ENCODE measurements at places on chromosomes 2 and 18. TPM values are rescaled to one million over a fixed set of nuclear protein-coding genes. Genes with fewer than 3 reads are reported as not detected.

- DNase-seq, result no peak
Observed at GRCh38 chr2:70523996-70524965, 29.3 kb downstream of the TGFA start.

DNA sequence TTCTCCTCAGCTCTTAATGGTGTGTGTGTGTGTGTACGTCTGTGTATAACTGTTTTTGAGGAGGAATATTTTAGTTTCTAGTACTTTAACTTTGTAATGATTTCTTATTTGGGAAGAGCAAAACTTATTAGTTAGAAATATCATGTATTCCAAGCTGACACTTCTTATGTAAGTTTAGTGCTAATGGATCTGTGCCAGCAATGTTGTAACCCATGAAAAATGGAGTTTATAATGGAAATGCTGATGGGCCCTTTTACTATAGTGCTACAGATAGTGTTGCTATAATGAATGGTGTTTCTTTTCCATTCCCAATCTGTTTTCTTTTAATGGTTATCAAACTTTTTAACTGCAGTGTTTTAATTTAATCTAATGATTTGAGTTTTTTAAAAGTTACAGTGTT, 49.8 kb upstream of the OTX1 start:
- DNase-seq, result no peak

- DNase-seq, result no peak
Observed at GRCh38 chr2:29202819-29203495, 87.7 kb downstream of the CLIP4 start.

DNA sequence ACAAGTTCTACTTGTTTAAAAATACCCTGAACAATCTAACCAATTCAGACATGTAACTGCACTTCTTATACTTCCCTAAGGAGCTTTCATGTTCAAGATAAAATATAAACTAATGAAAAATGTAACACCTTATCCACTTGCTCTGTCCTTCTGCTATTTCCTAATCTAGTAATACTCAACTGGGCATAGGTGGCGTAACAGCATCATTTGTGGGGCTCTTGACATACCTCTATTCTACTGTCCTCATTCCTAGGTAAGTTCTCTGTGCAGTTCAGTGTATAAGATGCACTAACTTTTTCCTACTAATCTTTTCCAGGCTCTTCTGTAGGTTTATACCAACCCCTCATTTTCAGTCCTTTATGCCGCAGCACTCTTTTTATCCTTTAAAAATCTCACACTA, 36.7 kb downstream of the PRKD3 start:
- no peak for DNase-seq

DNA sequence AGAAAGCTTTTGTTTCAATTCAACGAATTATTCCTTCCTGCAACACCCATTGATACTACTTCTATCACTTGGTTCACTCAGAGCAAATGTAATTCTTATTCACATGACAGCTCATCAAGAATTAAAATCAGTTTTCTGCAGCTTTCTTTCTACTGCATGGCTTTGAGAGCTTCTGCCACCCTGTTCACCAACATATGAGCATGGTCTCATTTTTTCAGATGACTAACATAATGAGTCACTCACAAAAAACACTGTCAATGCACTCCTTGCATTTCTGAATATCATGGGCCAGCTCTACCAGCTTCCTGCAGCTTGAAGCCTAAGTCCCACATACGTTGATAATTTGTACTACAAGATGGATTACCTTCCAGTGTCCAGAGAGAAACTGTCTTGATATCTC, 342.9 kb downstream of the LRATD1 start:
- no peak for DNase-seq

DNA sequence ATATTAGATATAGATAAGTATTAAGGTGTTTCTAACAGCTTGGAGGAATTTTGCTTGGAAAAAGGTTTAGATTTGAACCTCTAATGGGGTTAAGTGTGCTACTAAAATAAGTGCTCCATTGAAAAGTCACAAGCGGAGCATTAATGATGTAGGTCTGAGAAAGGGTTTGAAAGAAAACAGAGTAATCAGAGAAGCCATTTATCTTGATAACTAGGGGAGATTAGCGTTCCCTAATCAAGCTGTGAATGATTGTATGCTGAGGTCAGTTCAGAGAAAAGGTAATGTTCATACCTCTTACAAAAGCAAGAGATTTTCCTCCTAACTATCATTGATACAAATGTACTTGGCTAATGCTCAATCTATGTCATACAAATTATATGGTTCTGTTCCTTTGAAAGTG, 1.5 kb downstream of the ARHGAP25 start:
- DNase-seq, result no peak

- no peak for DNase-seq
Observed at GRCh38 chr2:118006326-118006725, 7.5 kb downstream of the CCDC93 start.

DNA sequence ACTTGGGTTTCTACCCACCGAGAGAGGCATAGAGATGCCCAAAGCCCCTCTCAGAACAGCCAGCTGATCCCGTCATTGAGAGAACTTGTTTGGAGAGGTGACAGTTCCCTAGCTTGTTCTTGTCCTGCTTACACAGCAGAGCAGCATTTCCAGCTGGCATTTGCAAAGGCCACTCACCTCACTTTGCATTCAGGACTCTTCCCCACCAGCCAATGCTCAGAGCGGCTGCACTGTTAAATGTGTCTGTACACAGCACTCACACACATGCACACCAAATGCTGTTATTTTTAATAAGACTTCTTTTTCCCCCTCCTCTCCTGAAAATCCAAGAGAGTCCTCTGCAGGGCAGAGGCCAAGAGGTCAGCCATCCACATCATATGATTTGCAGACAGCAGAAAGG, 104.6 kb upstream of the SLC14A2 start:
- DNase-seq, result no peak

DNA sequence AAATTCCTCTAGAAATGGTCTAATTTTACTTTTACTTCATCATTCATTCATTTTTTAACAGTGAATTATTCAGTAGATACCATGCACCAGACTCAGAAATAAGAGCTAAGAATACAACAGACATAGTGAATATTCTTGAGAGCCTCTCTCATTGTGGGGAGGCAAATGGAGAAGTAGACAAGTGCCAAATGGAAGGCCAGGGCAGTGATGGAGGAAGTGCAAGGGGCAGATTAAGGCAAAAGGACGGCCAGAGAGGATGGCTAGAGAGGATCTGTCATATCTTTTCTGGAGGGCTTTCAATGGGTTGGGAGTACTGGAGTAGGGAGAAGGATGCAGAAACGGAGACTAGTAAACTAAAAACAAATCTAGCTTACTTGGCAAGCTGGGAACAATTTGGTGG, 19.0 kb upstream of the RMDN2 start:
- no peak for DNase-seq

DNA sequence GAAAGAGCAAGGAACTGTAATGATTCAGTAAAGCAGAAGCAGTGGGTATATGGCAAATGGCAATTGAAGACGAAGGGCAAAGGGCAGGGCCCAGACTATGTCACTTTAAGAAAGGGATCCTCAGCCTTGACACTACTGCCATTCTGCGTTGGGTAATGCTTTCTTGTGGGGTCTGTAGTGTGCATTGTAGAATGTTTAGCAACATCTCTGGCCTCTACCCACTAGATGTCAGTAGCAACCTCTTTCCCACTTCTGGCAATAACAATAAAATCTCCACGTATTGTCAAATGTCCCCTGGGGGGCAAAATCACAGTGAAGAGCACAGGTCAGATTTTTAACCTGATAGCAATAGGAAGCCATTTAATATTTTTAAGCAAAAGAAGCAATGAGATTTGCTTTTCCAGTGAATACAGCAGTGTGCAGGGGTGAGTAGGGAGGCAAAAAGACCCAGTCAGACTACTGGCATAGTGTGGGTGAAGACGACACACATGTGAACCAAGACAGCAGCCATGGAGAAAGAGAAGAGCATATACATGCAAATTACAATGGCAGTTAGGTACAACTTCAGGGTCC, 209.5 kb downstream of the DYM start:
- no peak for DNase-seq

- no peak for DNase-seq
Observed at GRCh38 chr18:77164763-77165485, 32.3 kb upstream of the MBP start.

- no peak for DNase-seq
Observed at GRCh38 chr2:54628418-54628817, 95.0 kb upstream of the EML6 start.

DNA sequence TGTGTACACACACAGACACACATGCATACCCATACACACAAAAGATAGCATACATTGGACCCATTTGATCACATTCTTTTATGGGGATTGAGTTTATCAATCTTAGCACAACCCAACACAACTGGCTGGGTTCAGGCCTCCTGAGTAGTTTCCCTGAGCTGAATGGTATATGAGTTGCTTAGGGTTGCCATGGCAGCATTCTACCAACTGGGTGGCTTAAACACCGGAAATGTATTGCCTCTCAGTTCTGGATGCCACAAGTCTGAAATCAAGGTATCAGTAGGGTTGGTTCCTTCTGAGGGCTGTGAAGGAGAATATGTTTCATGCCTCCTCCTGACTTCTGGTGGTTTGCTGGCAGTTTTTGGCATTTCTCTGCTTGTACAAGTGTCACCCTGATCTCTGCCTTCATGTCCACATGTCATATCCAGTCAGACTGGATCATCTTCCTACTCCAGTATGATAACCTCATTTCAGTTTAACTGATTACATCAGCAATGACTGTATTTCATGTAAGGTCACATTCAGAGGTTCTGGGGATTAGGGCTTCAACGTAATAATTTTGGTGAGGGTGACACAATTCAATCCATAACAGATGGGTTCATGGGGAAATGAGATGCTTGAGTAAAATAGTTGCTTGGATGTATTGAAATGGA, 212.7 kb downstream of the KCNE4 start:
- no peak for DNase-seq

GRCh38 chr2:71882236-71882946, 265.3 kb downstream of the CYP26B1 start:
- DNase-seq, result no peak

DNA sequence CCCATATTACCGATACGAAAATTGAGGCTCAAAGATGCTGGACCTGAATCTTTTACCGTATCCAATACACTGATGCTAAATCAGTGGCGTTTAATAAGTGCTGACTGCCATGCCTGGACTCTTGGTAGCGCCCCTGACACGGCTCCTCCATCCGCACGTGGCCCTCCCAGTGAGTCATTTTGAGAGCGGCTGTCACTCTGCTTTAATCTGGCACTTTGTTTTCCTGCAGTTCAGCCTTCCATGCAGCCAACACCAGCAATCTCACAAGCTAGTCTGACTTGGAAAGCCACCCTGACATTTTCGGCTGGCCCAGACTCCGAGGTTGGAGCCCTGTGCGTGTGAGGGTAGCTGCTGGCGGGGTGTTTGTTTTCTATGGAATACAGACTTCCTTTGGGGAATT, 155.1 kb upstream of the LMAN1 start:
- DNase-seq, result peak; percentile 75

DNA sequence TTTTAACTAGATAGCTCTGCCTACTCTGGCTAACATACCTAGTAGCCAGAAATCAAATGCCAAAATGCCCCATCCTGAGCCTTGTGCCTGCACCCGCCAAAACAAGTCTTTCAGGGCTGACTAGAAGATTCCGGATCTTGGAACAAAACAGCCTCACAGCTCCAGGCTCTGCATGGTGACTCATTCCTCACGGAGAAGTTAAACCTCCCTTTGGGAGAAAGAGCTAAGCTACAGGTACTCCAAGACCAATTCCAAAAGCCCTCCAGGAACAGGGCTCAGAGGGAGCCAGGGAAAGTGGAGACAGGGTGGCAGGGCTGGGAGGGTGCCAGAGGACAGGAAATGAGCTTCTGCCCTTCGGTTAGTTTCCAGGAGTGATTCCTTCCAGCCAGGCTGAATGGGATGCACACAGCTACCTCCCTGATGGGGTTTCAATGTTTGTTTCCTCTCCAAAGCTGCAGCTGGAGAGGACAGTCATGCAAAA, 295.6 kb downstream of the TNS1 start:
- DNase-seq, result no peak

- no peak for DNase-seq
Observed at GRCh38 chr18:5237083-5237722, 40.1 kb upstream of the AKAIN1 start.

DNA sequence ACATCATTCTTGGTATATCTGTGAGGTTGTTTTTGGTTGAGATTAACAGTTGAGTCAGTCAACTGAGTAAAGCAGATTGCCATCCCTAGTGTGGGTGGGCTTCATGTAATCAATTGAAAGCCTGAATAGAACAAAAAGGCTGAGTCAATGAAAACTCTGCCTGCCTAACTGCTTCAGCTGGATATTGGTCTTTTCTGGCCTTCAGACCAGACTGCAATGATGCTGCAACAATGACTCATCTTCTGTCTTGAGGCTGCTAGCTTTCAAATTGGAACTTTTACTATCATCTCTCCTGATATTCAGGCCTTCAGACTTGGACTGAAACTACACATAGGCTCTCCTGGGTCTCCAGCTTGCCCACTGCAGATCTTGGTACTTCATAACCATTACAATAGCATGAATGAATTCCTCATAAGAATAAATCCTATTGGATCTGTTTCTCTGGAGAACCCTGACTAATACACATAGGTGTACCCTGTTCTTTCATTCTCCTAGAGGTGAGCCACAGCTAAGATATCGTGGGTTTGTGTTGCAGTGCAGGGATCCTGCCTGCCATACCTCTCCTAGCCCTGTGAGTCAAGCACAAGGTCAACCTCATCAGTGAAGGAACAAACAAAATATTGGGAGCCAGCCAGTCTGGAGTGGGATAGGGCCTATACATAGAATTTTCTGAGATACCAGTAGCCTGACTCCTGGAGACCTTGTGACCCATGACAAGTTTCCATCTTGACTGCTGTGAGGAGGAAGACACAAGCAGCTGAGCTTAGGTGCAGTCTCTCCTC, 473.8 kb downstream of the DCC start:
- DNase-seq, result no peak

GRCh38 chr2:192888109-192888508, 693.4 kb upstream of the TMEFF2 start:
- no peak for DNase-seq

- DNase-seq, result no peak
Observed at GRCh38 chr2:16404551-16405300, 260.9 kb downstream of the CYRIA start.

DNA sequence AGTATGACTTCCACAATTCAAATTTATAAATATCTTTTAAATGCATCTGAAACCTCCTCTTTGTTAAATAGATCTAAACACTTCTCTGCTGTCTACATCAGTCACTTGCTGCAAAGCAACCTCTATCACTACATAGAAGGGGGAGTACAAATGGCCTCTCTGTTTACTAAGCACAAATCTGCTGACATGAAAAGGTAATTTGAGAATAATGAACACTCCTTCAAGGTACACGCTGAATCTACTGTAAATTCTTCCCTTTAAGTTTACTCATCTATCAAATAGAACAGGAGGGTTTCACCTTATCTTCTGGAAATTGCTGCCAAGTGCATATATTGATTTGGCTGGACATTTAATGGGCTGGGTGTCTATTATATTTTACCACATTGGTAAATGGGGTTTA, 879.6 kb downstream of the SUCLG1 start:
- DNase-seq, result no peak

- DNase-seq, result no peak
Observed at GRCh38 chr18:50306944-50307343, 19.5 kb upstream of the CXXC1 start.

IL1R2 gene
- total RNA-seq, result 1.5 TPM

UCN gene
- total RNA-seq, result 1.8 TPM

BARD1 gene
- 7.2 TPM for total RNA-seq

DYNAP gene
- not detected for total RNA-seq

MC4R gene
- total RNA-seq, result not detected

PPP1R7 gene
- 79.8 TPM for total RNA-seq

FOXI3 gene
- not detected for total RNA-seq

RAB11FIP5 gene
- 42.5 TPM for total RNA-seq

XDH gene
- not detected for total RNA-seq

C1GALT1C1L gene
- 0.96 TPM for total RNA-seq

STAMBP gene
- 36.2 TPM for total RNA-seq

PSTPIP2 gene
- total RNA-seq, result 1.6 TPM

SERPINB11 gene
- total RNA-seq, result not detected

CCNYL1 gene
- total RNA-seq, result 12.4 TPM

ZNF521 gene
- 20.4 TPM for total RNA-seq
